ENCODE measurements at places on chromosomes 16 and 17.

GRCh38 chr16:76276745-76277438, at the start of gene CNTNAP4:
Gene CNTNAP4, plus strand, starts transcription at chr16:76277401. Its CDS starts 262 bp downstream, at chr16:76277663.
- no peak for DNase-seq

DNA sequence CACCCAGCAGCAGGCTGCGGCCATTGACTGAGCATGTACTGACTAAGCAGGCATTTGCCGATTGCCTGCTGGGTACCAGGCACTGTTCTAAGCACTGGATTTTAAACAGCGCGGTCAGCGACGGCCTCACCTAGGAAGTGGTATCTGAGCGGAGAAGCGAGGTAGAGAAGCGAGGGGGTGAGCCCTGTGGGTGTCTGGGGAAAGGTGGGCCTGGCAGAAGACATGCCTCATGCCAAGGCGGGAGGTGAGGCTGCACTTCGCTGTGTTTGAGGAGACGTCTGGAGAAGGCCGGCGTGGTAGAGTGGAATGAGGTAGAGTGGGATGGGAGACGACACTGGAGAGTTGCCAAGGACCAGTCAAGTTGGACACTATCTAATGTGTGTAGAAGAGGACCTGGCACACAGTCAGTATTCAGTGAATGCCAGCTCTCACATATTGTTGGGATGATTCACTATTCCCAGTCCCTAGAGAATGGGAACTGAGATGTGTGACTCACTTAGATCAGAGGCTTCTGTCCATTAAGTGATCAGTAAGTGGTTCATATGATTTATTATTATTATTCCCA, 14.4 kb downstream of the SYCE1L start:
- no peak for DNase-seq

DNA sequence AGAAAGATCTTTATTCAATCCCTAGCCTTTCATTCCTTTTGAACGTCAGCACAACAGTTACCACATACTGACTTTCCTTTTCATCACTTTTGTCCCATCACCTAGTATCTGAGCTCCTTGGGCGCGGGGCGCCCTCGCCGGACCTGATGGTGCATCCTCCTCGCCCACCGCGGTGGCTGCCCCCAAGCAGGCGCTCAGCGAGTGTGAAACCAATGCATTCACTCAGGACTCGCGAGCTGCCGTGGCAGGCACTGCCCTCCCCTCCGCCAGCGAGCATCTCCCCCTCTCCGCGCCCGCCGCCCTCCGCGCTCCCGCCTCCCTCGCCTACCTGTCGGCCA, 756 bp downstream of the KLHL11 start:
- no peak for DNase-seq

- DNase-seq: no peak
These were observed 108.5 kb upstream of the CHMP6 start for GRCh38 chr17:80882926-80883685.

DNA sequence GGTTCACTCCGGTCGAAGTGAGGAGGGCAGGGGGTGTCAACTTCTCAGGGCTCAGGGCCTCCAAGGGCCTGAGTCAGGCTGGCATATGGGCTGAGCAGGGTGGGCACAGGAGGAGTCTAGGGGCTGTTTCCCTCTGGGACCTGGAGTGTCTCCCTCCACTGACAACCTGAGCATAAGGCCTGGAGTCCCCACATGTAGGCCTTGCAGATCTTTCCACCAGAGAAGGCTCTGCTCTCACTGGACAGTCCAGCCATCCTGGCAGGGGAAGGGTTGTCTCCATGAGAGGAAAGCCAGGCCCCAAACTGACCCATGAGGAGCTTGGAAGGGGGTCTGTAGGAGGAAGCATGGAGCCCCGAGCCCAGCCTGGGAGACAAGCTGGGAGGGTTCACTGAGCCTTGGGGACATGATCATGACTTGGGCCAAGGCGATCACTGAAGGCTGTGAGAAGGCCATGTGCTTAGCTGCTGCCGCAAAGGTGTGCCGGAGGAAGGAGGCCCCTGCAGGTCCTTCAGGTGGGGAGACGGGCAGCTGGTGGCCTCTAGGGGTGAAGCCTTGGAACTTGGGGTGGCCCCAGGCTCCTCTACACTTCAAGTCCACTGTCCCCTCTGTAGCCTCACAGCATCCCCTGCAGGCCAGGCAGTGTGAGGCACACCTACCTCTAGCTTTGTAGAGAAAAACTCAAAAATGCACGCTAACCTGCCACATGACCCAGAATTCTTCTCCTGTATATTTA, 9.9 kb downstream of the CMTM2 start:
- peak; percentile 88 for DNase-seq

GRCh38 chr17:17805575-17805974, 31.2 kb downstream of the SREBF1 start:
- no peak for DNase-seq

GRCh38 chr17:43418441-43419374, 19.9 kb downstream of the ARL4D start:
- DNase-seq: peak; percentile 26

DNA sequence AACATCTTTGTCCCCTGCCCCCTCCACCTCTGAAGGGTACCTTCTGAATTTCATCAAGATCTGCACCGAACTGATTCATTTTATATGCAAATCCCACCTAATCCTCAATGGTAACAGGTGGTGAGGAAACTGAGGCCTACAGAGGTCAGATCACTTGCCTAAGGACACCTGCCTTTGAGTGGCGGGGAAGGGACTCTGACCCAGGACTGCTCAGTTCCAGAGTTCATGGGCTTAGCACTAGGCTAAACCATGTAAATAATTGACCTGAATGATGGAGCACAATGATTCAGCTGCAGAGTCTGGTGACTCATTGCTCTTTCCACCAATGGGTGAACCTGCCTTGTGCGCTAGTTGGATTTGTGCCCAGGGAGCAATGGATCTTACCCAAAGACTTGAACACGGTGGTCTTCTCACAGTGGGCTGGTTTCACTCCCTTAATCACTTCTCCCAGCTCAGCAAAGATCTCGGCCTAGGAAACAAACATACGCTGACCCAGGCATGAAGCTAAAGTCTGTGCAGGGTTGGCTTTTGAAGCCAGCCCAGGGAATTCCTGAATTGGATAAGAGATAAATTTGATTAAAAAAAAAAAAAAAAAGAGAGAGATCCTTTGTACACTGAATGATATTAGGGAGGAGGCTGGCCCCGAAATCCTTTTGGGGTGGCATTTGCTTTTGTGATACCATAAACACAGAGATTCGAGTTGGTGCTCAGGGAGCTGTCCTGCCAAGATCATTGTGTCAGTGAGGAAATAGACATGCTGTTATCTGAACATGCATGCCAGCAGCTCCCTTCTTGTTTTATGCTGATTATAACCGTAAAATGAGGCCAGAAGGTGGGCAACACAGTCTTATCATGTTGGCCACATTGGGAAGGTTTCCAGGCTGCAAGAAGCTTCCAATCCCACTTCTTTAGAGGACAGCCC, 17.0 kb downstream of the CRYM start:
- no peak for DNase-seq

Data from HL-60 (cell line).